Mesothelial cell of epicardium (in vitro differentiated cells): ENCODE measurements at places on chromosomes 13 and 19.

GRCh38 chr13:75927183-75927669 is 291.1 kb downstream of the LMO7 start:
- H3K4me3 ChIP-seq, result no peak overlapping the region
- H3K36me3 ChIP-seq, result no peaks in the 10 kb centered on the region
- H3K4me1 ChIP-seq, result peaks cover 2% of the 10 kb centered on the region
- DNase-seq, result no peak
- H3K27ac ChIP-seq, result no peak overlapping the region

DNA sequence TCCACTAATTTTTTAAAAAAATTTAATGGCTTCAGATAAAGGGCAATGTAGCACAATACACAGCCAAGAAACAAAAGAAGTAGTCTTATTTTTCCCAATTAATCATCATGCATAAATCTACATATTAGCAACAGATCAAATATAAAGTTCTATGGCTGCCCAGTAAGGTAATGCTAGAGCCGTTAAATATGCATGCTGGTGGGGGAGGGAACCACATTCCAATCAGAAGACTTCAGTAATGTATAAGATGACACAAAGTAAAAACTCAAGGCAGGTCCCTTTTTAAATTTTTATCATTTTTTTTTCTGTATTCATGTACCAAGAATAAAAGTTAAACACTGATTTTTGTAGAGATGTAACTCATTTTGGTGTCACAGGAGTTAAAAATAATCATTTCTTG is 62.0 kb downstream of the MPHOSPH8 start:
- no peak overlapping the region for H3K4me3 ChIP-seq
- no peaks in the 10 kb centered on the region for H3K27me3 ChIP-seq
- H3K36me3 ChIP-seq, result peaks cover 20% of the 10 kb centered on the region
- DNase-seq, result no peak
- peaks cover 21% of the 10 kb centered on the region for H3K4me1 ChIP-seq

DNA sequence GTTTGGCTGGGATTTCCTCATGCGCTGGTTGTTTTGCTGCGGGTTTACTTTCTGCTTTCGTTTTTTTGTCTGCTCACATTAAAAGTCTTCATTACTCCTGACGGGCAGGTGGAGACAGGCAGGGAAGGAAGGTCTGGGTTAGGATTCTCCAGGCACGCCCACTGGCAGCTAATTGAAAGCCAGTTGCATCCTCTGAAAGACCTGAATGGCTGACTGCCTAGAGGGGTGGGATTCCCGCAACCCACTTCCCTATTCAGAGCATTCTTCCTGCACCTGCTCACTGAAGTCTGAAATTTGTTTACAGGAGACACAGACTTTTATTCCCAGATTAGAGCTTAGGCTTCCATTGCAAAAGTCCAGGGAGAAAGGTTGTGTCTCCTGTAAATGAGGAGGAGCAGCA is 172.0 kb downstream of the UQCRFS1 start:
- no peak overlapping the region for H3K27ac ChIP-seq
- no peak overlapping the region for H3K4me3 ChIP-seq
- H3K36me3 ChIP-seq, result no peaks in the 10 kb centered on the region
- peaks cover 17% of the 10 kb centered on the region for H3K4me1 ChIP-seq
- DNase-seq, result no peak

DNA sequence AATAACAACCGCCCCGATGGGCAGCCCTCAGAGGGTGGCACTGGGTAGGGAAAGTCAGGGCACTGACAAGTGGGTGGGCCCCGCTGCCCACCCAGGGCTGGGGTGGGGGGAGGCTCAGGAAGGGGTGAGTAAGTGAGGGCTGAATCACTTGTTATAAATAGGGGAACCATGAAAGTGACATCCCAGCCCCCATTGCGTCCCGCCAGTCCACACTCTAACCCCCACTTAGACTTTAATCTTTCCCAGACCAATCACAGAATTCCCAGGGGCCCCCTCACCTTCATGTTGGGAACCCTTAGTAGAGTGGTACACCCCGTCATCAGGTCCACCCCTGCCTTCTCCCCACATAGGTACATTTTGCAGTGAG is 37.0 kb upstream of the NANOS3 start:
- H3K4me3 ChIP-seq, result peak overlapping the region; percentile 84
- H3K36me3 ChIP-seq, result no peaks in the 10 kb centered on the region
- no peaks in the 10 kb centered on the region for H3K27me3 ChIP-seq
- no peak for DNase-seq

DNA sequence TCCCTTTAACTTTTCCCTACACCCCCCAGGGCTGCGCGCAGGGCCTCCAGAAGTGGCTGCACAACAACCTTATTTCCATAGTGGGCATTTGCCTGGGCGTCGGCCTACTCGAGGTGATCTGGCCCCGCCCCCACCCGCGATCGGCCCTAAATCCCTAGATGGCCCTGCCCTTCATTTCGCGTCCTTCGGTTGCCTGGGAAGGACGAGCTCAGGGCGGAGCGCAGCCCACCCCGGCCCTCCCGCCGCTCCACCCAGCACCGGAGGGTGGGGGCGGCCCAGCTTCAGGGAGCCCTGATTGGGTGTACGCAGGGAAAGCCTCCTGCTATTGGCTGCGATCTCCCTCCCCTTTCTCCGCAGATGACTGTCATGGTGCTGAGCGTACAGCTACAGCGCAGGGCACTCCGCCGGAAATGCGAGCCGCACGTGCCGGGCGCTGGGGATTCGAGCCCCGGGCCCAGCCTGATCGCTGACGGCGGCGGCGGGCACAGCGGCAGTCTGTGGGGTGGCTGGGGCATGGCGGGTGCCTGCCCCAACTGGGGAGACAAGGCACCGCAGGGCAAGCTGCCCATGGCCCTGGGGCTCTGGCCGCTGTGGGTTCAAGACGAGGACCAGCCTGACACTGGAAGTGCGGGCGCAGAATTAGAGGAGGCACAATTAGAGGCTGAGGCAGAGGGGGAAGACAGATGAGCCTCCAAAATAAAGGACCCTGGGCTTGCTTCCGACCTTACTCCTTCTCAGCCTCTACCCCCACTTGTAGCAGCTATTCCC is 4.3 kb downstream of the CD37 start:
- H3K4me3 ChIP-seq, result peak overlapping the region; percentile 65
- H3K36me3 ChIP-seq, result peaks cover 19% of the 10 kb centered on the region
- H3K27me3 ChIP-seq, result peaks cover 9% of the 10 kb centered on the region
- H3K4me1 ChIP-seq, result peaks cover 20% of the 10 kb centered on the region

DNA sequence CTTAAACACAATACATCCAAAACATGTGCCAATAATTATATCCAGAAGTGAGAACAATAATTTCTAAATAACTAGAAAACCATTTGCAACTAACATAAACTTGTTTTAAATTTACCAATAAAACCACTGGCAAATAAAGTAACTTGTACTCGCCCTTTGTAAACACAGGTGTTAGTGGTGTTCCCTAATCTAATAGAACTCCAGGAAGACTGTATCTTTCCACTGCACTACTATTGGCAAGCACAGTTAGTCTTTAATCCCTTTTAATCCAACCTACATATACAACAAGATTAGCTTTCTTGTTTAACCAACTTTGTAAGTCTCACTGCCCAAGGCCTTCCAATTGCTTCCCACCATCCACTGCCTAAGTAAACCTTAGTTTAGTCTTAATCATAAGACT is 79.5 kb downstream of the PCDH9 start:
- no peaks in the 10 kb centered on the region for H3K36me3 ChIP-seq
- DNase-seq, result no peak
- H3K27ac ChIP-seq, result no peak overlapping the region

GRCh38 chr13:20363172-20363571 is 131.1 kb upstream of the GJB6 start:
- no peaks in the 10 kb centered on the region for H3K27me3 ChIP-seq
- no peaks in the 10 kb centered on the region for H3K36me3 ChIP-seq
- no peak for DNase-seq
- H3K4me3 ChIP-seq, result no peak overlapping the region

- H3K27ac ChIP-seq, result no peak overlapping the region
- H3K27me3 ChIP-seq, result no peaks in the 10 kb centered on the region
- peaks cover 14% of the 10 kb centered on the region for H3K36me3 ChIP-seq
- H3K4me1 ChIP-seq, result peaks cover 6% of the 10 kb centered on the region
- no peak overlapping the region for H3K4me3 ChIP-seq
Measured at GRCh38 chr13:71464686-71465085, 402.3 kb downstream of the DACH1 start.

GRCh38 chr13:50140153-50140552 is 124.9 kb downstream of the KCNRG start:
- H3K27me3 ChIP-seq, result peaks cover 38% of the 10 kb centered on the region
- no peaks in the 10 kb centered on the region for H3K36me3 ChIP-seq
- DNase-seq, result no peak
- no peak overlapping the region for H3K27ac ChIP-seq
- peaks cover 9% of the 10 kb centered on the region for H3K4me1 ChIP-seq
- no peak overlapping the region for H3K4me3 ChIP-seq

GRCh38 chr19:2731181-2731995 is 8.4 kb downstream of the SLC39A3 start:
- H3K4me1 ChIP-seq, result no peaks in the 10 kb centered on the region
- no peak overlapping the region for H3K27ac ChIP-seq
- no peak overlapping the region for H3K4me3 ChIP-seq
- H3K27me3 ChIP-seq, result peaks cover 26% of the 10 kb centered on the region
- no peak for DNase-seq
- peaks cover 16% of the 10 kb centered on the region for H3K36me3 ChIP-seq

DNA sequence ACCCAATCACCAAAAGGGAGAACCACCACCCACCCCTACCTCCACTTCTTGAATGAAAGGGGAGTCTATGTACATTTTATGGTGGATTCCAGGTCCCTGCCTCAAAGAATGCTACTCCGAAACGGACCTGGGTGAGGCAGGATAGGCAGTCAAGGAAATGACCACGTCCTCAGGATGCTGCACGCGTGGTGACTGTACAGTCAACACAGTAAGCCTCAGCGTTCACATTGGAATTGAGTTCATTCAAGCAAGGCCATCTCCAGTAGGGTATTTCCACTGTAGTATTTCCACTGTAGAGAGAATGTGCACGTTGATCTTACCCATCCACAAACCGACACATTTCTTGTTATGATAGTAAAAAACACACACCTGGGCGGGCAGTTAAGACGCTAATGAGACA is 16.9 kb downstream of the ZSCAN5C start:
- DNase-seq, result no peak
- no peaks in the 10 kb centered on the region for H3K27me3 ChIP-seq
- peaks cover 23% of the 10 kb centered on the region for H3K36me3 ChIP-seq
- peaks cover 1% of the 10 kb centered on the region for H3K4me1 ChIP-seq

DNA sequence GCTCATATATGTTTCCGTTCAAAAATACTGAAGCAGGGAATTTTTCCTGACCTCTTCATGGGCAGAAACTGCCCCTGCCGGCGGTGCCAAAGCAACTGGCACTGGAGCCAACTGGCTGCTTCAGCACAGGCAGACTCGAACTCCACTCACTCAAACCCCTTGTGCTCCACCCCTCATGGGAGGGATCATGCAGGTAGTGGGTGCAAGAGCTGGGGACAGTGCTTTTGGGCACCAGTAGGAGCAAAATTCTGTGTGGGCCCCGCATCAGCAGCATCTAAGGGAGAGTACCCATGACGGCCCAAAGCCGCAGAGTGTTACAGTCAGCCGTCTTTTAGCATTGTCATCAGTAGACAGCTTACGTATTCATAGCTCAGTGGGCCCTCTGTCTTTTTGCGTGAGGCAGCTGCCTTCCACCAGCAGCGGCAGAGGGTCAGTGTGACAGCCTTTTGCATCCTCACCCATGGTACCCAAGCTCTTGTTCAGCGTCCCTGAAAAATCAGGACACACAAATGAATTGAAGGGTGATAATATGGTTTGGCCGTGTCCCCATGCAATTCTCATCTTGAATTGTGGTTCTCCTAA is 393.8 kb downstream of the SLITRK6 start:
- H3K27me3 ChIP-seq, result no peaks in the 10 kb centered on the region
- no peaks in the 10 kb centered on the region for H3K36me3 ChIP-seq
- no peak overlapping the region for H3K4me3 ChIP-seq
- H3K27ac ChIP-seq, result no peak overlapping the region

- H3K4me3 ChIP-seq, result no peak overlapping the region
- H3K36me3 ChIP-seq, result no peaks in the 10 kb centered on the region
- no peak for DNase-seq
Measured at GRCh38 chr13:99404005-99404755, 97.0 kb upstream of the GPR183 start.

- no peak for DNase-seq
- H3K4me3 ChIP-seq, result no peak overlapping the region
- no peaks in the 10 kb centered on the region for H3K27me3 ChIP-seq
- no peaks in the 10 kb centered on the region for H3K36me3 ChIP-seq
- no peak overlapping the region for H3K27ac ChIP-seq
- no peaks in the 10 kb centered on the region for H3K4me1 ChIP-seq
Measured at GRCh38 chr13:87903553-87903952, 232.4 kb downstream of the SLITRK5 start.

DNA sequence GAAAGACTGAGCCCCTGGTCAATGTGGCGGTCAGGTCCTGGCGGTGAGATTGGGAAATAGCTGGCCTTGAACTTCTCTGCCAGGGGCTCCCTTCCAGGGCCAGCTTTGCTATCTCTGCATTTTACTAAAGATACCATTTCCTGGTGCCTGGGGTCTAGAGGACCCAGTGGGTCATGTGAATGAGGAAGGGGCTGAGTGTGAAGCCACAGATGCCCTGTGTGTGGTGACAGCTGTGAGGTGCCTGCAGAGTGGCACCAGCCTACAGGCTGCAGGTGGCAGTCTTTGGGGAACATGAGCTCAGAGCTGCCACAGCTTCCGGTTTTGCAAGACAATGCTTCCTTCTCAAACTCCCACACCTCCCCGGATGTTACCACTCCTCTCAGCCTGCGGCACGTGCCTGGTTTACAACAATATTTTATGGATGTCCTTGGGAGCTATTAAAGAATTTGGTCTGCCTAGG is 5.2 kb upstream of the MLNR start:
- no peak overlapping the region for H3K27ac ChIP-seq
- peaks cover 11% of the 10 kb centered on the region for H3K4me1 ChIP-seq
- H3K4me3 ChIP-seq, result no peak overlapping the region
- DNase-seq, result no peak

GRCh38 chr13:27353166-27353583 is 71.2 kb upstream of the GTF3A start:
- H3K27me3 ChIP-seq, result peaks cover 8% of the 10 kb centered on the region
- no peaks in the 10 kb centered on the region for H3K36me3 ChIP-seq
- no peak overlapping the region for H3K4me3 ChIP-seq
- H3K4me1 ChIP-seq, result peaks cover 4% of the 10 kb centered on the region
- no peak overlapping the region for H3K27ac ChIP-seq

- H3K36me3 ChIP-seq, result no peaks in the 10 kb centered on the region
- H3K4me3 ChIP-seq, result no peak overlapping the region
- H3K27ac ChIP-seq, result no peak overlapping the region
Measured at GRCh38 chr13:52925251-52925650, 76.8 kb upstream of the PCDH8 start.

DNA sequence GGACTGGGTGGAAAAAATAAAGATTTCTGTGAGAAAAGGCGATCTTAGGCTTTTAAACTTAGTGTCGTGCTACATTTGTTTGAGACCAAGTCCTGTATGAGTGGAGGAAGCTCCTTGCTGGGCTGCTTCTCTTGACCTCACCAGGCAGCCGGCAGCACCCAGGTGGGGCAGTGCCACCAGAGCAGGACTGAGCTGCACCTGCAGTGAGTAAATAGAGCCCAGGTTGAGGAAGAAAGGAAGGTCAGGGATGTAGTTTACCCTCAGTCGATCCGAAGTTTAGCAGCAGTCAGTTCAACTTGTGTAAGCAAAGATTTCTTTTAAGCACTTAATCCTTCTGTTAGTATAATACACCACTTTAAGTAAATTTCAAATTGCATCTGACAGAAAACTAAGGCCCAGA is 13.6 kb downstream of the HNRNPM start:
- peaks cover 11% of the 10 kb centered on the region for H3K36me3 ChIP-seq
- no peaks in the 10 kb centered on the region for H3K27me3 ChIP-seq
- peak overlapping the region; percentile 96 for H3K27ac ChIP-seq
- peaks cover 68% of the 10 kb centered on the region for H3K4me1 ChIP-seq
